ENCODE measurements at places on chromosomes 5 and 9. TPM values are rescaled to one million over a fixed set of nuclear protein-coding genes. Genes with fewer than 3 reads are reported as not detected.

- no peak overlapping the region for H3K4me3 ChIP-seq
- no peak for DNase-seq
- no peaks in the 10 kb centered on the region for H3K36me3 ChIP-seq
- no peaks in the 10 kb centered on the region for H3K4me1 ChIP-seq
- H3K27me3 ChIP-seq, result no peaks in the 10 kb centered on the region
Observed at GRCh38 chr5:150254774-150255173, 34.8 kb downstream of the CAMK2A start.

The SLC36A2 gene
- total RNA-seq, result not detected

DNA sequence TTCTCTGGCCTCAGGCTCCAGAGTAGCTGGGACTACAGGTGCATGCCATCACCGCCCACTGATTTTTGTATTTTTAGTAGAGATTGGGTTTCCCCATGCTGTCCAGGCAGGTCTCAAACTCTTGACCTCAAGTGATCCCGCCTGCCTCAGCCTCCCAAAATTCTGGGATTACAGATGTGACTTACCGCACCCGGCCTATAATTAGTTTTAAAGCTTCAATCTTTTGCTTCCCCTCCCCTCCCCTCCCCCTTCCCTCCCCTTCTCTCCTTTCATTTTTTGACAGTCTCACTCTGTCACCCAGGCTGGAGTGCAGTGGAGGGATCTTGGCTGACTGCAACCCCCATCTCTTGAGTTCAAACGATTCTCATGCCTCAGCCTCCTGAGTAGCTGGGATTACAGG lies 433.3 kb upstream of the EDIL3 start:
- no peaks in the 10 kb centered on the region for H3K4me1 ChIP-seq
- H3K27ac ChIP-seq, result no peak overlapping the region
- H3K4me3 ChIP-seq, result no peak overlapping the region
- DNase-seq, result no peak
- no peaks in the 10 kb centered on the region for H3K27me3 ChIP-seq
- no peaks in the 10 kb centered on the region for H3K36me3 ChIP-seq

DNA sequence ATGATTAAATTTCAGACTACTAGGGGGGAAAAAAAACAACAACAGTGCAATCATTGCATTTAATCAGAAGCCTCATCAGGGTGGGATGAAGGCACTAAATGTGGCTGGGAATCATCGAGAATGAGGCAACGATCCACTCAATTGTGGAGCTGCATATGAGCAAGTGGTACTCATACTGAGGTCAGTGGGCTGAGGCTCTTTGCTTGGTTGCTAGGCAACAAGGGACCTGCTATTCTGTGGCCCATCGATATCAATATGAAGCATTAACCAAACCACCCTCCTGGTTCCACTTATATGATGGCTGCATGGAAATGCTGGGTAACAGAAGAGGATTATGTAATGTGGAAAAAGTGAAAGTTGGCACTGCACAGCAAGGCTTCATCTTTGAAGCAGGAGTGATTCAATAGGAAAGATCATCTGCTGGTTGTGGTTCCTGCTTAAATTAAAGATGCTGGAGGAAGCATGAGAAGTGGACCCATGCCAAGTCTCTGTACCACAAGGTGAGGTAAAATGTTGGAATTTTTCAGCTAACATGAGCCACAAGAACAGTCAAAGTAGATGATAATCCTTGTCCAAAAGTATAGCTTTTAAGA lies 159.8 kb upstream of the HMHB1 start:
- no peak overlapping the region for H3K4me3 ChIP-seq
- H3K27ac ChIP-seq, result no peak overlapping the region
- no peaks in the 10 kb centered on the region for H3K36me3 ChIP-seq
- H3K27me3 ChIP-seq, result no peaks in the 10 kb centered on the region
- peaks cover 11% of the 10 kb centered on the region for H3K4me1 ChIP-seq

The TXNDC15 gene
- 26.7 TPM for total RNA-seq

Measured in activated CD8-positive, alpha-beta T cell treated with anti-CD3 and anti-CD28 coated beads for 36 hours (primary cell).